ENCODE measurements at places on chromosomes 5 and 9.

DNA sequence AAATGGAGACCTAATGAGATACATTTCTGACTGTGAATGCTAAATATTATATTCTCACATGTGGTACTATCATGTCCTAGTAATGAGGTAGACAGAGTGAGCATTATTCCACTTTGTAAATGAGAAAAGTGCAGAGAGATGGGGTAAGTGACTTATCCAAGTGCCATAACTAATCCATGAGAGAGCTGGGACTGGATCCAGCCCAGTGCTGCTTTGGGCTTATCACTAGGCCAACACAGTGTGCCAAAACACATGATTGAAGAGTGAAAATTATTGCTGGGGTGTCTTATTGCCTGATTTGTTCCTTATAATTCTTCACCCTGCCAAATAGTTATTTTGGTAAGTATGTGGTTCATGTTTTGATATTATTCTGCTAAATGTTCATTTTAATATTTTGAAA lies 442.2 kb upstream of the GRAMD2B start:
- no peak for DNase-seq

- no peak for DNase-seq
These were observed 211.9 kb upstream of the TRPM3 start for GRCh38 chr9:71333321-71333720.

DNA sequence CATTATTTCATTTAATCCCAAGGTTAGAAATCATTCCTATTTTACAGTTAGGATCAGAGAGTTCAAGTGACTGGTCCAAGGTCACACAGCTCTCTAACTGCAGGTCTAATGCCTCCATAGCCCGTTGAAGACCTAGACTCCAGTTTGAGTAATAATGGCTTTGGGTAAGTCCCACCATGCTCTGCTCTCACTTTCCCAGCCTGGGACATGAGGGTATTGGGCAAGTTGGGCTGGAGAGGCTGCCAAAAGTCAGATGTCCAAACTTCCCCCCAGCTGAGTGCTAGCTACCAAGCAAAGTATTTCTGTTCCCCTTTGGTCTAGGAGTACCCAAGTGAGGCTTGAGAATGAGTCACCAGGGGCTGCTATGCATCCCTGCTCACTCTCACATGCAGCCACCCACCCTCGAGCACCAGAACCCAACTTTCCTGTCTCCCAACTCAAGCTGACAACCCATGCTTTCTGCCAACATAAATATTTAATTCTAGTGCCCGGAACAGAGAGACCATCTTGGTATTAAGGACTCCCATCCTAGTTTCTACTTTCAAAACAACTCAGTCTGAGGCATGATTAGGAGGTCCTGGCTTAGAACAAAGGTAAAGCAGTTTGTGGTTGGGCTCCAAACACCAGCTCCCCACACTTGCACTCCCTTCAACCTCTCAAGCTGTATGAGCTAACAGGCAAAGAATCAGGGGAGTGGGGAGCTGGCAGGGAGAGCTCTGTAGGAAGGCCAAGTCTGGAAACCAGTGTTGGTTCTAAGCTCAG lies 236.5 kb upstream of the TRIM32 start:
- DNase-seq = no peak

DNA sequence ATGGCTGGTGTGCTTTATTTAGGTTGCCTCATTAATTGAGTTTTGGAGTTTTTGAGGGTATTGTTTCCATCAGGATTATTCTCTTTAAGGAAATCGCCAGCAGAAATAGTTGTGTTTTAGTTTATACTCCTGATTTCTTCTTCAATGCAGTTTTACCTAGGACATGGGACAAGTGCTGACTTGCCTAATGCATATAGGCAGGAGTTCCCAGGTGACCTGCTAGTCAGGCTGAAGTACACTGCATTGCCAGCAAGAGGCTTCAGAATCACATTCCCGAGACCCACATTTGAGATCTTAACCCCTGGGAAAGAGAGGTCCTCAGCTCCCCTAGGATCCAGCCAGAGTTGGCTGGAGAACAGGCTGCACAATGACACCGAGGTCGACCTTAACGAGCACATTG lies 1.5 kb upstream of the OR1N2 start:
- no peak for DNase-seq

DNA sequence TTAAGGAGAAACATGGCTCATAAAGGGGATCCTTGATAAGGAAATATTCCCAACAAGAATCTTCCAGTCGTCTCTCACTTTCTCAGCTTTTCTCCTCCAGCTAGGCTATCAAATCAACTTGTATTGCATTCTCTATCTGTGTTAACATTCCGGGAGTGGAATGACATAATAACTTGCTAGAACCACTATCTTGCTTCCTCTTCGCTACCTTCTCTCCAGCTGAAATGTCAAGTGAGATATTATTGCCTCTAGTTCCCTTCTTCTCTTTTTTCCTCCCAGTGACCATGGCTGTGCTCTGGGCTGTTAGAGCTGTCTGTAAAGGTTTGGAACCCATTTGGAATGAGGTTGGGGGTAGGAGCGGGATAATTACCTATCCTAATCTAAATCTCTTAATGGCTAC lies 1329.5 kb upstream of the WWC1 start:
- no peak for DNase-seq

GRCh38 chr9:28136113-28136512 lies 562.8 kb upstream of the C9orf72 start:
- no peak for DNase-seq

GRCh38 chr9:105241356-105242043 lies 3.0 kb upstream of the SLC44A1 start:
- DNase-seq = no peak

DNA sequence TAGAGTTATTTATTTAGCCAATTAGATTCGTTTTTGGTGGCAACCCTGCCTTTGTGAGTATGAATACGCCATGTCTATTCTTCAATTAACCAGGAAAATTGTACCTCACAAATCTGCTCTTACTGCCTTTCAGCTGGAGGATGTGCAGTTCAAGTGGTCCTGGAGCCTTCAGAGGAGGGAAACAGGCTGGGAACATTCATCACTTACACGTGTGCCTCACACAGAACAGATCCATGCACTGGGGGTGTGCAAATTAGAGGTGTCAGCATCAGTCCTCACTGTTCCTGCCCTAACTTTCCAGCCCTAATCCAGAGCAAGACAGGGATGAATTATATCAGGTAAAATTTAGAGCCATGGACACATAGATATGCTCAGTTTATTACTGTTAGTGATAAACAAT lies 65.4 kb downstream of the SEMA5A start:
- DNase-seq = no peak

GRCh38 chr5:57911438-57911837 lies 428.8 kb upstream of the ACTBL2 start:
- no peak for DNase-seq

DNA sequence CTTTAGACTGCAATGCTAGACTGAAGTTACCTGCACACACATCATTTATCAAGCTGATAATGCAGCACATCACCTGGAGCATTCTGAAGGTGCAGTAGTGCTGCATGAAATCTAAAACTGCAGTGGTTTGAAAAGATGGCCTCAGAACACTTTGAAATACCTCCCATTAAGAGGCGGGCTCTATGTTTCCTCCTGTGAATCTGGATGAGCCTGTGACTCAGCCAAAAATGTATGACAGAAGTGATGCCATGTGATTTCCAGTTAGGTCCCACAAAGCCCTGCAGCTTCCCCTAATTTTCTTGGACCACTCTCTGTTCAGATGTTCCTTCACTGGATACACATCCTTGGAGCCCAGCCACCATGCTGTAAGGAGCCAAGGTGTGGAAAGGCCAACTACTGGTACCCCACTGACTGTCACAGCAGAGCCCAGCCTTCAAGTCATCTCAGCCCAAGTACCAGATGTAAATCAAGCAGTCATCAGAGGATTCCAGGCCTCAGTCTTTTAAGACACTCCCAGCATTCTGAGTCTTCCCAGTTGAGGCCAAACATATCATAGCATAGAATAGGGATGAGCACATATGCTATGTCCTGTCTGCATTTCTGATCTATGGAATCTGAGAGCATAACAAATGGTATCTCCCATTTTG lies 27.2 kb upstream of the DEPDC1B start:
- DNase-seq = no peak

Measured in stimulated activated CD4-positive, alpha-beta T cell treated with anti-CD3 and anti-CD28 coated beads, Interleukin-2, amount 100 ng/mL, for 24 hours (primary cell).